Fibroblast of pulmonary artery (primary cell): ENCODE measurements at places on chromosomes 2 and 18.
A peak's percentile ranks its signal among the peaks of the same experiment; 100 is the strongest.

DNA sequence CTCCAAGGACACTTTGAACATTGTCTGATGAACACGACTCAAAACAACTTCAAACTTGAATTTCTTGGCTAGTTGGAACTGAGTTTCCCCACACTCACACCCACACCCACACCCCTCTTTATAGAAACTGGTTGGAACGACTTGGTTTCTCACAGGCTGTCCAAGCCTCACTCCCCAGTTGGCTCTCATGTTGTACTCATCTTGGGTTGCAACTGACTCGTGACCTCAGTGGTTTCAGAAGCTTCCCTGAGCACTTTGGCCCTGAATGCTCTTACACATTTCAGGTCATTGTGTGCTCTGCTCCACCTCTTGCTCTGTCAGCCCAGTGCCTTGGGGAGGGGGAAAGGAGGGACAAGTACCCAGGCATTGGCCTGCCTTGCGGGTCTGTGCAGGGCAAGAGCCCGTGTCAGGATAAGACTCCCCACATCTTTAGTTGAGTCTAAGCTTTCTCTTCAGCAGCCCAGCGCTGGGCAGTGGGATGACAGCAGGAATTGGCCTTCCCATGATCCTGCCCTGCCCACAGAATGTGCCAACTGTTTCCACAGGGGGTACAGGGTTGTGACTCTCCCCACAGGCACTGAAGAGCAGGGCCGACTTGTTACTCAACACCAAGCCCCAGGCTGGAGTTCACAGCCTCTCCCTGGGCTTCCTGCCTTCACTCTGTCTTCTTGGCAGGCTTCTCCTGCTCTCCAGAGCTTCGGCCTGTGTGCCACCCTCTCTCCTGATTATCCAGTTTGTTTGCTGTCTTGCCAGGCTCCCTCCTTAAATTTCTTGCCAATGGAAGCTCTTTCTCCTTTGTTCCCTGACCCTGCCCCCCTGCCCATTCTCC is 104.6 kb downstream of the RTN4 start:
- DNase-seq, result peak; percentile 63

DNA sequence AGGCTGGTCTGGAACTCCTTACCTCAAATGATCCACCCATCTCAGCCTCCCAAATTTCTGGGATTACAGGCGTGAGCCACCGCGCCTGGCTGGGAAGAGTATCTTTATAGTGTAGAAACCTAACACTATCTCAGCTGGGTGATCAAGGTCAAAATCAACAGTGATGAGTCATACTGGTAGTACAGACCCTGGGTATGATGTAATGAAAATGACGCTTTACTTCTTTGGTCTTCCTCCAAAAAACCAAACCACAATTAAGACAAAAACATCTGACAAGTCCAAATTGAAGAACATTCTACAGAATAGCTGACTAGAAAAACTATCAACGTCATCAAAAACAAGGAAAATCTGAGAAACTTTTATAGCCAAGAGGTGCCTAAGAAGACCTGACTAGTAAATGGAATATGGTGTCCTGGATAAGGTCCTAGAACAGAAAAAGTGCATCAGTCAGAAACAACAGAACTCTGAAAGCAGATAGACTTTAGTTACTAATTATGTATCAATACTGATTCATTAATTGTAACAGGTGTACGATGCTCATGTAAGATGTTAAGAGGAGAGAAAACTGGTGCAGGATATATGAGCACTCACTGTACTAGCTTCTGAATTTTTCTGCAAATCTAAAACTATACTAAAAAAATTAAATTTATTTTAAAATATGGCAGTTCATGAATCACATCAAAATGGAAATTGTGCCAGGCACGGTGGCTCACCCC is 25.4 kb downstream of the PDCL3 start:
- DNase-seq, result peak; percentile 54

GRCh38 chr2:31138037-31138962 is at the start of gene GALNT14:
Gene GALNT14 (minus strand): TSS chr2:31138440. CDS start chr2:31138086, 354 bp downstream.
- DNase-seq, result peak; percentile 9

DNA sequence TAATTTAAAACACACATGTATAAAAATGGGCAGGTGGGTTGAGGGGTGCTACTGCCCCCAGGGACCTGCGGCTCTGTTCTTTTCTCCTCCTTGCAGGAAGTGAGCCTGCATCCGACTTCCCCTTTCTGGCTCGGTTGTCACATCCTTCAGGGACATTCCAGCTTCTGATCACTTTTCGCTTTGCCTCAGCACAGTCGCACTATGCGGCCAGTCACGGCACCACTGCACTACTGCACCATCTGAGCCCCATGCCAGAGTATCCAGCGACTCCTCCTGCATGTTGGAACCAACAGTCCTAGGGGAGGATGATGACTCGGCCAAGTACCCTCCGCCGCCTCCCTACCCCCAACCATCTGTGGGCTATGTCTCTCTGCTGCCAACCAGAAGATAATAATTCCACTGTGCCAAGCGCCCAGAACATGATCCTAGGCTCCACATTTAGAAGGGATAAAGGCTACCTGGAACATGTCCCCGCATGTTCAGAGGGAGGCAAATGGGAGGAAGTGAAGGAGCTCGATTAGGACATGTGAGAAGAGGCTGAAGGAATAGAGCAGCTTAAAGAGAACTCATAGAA is 17.6 kb downstream of the CDC42EP3 start:
- DNase-seq, result no peak

GRCh38 chr2:13919981-13920382 is 712.5 kb upstream of the LRATD1 start:
- DNase-seq, result peak; percentile 1

- DNase-seq, result no peak
Measured at GRCh38 chr18:48706731-48707130, 167.9 kb downstream of the CTIF start.

DNA sequence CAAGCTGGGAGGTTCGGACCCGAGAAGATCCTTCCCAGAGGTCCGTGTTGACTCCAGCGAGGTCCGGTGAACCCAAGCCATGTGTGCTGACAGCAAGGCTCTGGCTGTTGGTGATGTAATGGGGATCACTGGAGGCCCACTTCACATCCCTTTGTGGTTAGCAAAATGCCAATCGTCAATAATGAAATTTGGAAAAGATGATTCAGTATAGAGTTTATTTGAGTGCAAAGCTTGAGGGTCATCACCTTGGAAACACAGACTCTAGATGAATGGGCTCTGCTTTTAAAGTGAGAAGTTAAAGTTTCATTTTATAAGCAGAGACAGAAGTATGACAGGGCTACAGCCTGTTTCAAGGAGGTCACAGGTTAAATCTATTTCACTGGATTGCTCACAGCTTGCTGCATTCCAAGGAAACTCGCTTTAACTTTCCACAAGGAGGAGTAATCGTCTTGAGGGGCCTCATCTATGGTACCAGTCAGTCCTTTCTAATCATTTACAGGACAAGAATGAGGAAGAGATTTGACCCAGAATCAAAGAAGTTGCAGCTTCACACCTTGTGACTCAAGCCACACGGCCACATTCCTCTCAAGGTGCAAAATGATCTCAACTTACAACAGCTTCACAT is 140.5 kb downstream of the TPO start:
- peak; percentile 56 for DNase-seq

DNA sequence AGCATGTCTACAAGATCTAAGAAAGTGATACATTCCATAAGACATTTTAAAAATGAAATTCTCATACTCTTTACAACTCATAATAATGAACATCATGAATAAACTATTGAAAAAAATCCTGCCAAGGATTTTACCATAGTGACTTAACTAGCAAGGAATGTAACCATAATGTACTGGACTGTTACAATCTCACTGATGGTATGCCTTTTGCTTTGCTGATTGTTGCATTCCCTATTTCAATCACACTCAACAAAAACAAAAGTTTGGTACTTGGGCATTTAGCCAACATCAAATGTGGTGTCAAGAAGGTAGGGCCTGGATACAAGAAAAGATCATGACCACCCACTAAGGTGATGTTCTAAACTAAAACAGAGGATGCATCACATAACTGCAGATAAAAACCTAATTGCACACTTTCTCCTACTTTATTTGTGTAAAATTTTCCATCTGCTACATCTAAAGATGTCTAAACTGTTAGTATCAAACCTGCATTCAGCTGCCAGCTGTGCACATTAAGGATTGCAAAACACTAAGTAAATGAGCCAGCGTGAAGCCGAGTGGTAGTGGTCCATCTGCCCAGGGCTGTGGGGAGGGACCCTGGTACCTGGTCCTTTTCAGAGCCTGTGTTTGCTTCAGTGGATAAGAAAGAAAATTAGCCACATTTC is 564.4 kb downstream of the ZEB2 start:
- peak; percentile 80 for DNase-seq

DNA sequence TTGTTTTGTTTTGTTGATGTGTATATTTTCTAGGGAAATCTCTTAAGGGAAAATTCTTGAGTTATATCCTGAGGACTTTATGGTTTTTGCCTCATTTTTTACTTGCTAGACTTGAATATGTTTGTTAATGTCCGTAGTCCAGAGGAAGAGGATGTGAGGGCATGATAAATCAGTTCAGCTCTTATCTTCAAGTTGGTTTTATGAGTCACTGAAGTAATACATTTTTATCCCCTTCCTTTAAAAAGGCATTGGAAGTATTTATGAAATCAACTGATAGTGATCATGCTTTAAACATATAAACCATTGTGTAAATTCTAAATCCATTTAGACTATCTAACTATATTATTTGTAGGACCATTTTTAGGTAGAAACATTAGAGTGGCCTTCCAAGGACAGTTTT is 43.9 kb upstream of the CYBRD1 start:
- peak; percentile 53 for DNase-seq

- DNase-seq, result peak; percentile 8
Measured at GRCh38 chr18:45110577-45111501, 430.2 kb downstream of the SETBP1 start.

- no peak for DNase-seq
Measured at GRCh38 chr2:203469546-203469945, 65.6 kb downstream of the RAPH1 start.

GRCh38 chr2:12824778-12825379 is 108.1 kb downstream of the TRIB2 start:
- no peak for DNase-seq

DNA sequence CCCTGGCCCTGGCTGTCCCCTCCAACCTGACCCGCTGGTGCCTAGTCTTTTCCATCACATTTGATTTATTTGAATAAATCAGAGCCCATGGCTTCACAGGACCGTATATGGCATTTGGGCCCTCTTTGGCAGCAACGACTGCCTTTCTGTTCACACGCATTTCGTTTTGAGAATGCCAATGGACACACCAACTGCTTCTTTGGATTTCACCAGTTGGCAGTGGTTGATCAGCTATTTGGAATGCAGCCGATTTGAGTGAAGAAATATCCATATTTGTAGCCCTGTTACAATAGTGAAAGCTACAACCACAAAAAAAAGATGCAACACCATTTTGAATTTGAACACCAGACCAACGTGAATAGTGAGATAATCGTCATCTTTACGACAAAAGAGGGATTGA is 56.5 kb downstream of the GNAL start:
- no peak for DNase-seq

GRCh38 chr2:36737131-36737750 is 40.7 kb downstream of the VIT start:
- no peak for DNase-seq

DNA sequence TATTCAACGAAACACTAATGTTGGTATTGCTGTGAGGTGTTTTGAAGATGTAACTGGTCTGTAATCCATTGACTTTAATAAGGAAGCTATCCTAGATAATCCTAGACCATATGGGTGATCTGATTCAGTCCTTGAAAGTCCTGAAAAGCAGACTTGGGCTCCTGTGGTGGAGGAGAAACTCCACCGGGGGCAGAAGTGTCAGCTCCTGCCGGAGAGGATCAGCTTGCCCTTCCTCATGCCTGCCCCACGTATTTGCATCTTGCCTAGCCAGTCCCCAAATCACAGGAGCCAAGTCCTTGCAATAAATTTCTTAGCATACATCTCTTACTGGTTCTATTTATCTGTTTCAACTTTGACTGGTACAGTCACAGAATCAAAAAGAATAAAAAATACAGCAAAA is 144.2 kb upstream of the DLGAP1 start:
- no peak for DNase-seq

DNA sequence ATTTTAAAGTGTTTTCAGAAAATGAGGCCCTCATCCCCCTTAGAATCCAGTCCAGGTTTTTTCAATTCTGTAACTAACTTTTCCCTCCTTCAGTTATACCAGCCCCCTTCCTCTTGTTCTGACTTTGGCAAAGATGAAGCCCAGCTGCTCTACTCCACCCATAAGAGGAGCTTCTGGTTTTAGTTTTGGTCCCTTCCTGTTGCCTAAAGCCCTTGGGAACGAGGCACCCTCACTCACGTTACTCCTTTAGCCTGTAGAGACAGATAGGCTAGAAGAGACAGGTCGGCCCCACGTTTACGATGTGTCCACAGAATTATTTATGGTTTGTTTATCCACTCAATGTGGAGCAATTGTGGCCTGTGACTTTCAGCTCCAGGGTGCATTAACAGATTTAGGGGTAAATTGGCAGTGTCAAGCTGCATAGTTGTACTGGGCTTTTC is 454.2 kb upstream of the TNP1 start:
- no peak for DNase-seq
